ENCODE measurements at places on chromosomes 2 and 18. TPM values are rescaled to one million over a fixed set of nuclear protein-coding genes. Genes with fewer than 3 reads are reported as not detected.

MC5R gene
- not detected for total RNA-seq

SERPINB4 gene
- total RNA-seq = not detected

CGREF1 gene
- 10.0 TPM for total RNA-seq

IRS1 gene
- total RNA-seq = 29.1 TPM

REG3G gene
- total RNA-seq = not detected

CCDC121 gene
- total RNA-seq = 2.0 TPM

DNA sequence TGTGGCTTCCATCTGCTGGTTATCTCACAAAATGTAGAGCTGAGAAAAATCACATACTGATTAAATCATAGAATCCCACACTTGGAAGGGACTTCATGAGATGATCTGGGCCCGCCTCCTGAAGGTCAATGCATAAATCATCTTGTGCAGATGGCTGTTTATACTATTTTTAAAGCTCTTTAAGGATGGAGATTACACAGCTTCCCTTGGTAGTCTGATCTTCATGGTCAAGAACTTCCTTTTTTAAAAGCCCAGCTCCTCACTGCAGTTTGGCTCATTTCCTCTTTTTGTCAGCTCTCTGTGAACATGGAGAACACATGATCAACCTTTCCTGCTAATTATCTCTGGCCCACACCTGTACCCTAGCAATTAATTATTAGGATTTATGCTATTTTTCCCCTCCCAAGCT is 25.9 kb downstream of the GCG start:
- peak; percentile 45 for DNase-seq

- peak; percentile 23 for DNase-seq
Measured at GRCh38 chr18:12460874-12461273, 53.1 kb downstream of the PRELID3A start.

DNA sequence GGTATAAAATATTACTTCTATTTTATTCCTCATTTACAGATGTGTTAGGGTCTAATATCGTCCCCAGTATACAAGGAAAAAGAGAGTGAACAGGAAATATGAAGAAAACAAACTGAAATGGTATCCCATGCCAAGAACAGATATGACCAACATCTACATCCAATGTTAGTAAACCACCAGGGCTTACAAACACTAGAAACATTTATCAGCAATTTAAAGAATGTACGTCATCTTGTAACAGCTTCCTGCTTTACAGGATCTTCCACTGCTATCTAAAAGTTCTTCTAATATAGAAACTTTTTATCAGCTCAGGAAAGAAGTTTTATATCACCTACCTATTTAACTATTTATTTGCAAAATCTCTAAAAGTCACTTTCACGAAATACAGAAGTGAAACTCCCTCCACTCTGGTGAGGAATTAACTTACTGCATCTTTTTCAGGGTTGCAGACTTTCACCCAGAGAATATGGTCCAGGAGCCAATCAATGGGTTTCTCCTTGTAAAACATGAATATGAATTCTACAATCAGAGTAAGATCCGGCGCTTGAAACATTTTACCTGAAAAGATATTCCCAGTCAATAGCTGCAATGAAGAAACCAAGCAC is 35.2 kb downstream of the UNC50 start:
- DNase-seq = no peak
